ENCODE measurements at places on chromosomes 2 and 18. TPM values are rescaled to one million over a fixed set of nuclear protein-coding genes. Genes with fewer than 3 reads are reported as not detected.

Gene SULT1C4
- total RNA-seq: 11.9 TPM

Gene CFC1
- not detected for total RNA-seq

Gene SEMA4F
- total RNA-seq: 20.7 TPM

Gene PDCD1
- total RNA-seq: not detected

Gene TCF23
- total RNA-seq: not detected

Gene RHBDD1
- 20.7 TPM for total RNA-seq
